A172 (cell line): ENCODE measurements at places on chromosomes 5 and 9. TPM values are rescaled to one million over a fixed set of nuclear protein-coding genes. Genes with fewer than 3 reads are reported as not detected.

DNA sequence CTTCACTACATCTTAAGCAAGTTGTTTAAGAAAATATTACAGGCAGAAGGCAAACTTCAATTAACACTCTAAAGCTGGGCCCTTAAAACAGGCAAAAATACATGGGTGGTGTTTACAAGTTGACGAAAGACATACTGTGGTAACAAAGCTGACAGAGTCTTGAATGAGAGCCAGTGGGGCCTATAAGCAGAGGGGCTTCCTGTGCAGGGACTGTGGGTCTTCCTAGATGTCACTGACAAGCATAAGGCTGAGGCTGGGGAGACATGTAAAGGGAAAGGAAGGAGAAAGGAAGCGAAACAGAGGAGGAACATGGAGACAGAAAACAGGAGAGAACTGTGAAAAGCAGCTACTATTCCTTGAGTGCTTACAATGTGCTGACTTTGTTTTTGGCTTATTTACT, 308.0 kb upstream of the RPS23 start:
- DNase-seq: no peak

GRCh38 chr9:91176426-91176825, 185.3 kb downstream of the AUH start:
- DNase-seq: no peak

Gene PTPN3
- total RNA-seq: 7.8 and 10.3 TPM in 2 replicates

DNA sequence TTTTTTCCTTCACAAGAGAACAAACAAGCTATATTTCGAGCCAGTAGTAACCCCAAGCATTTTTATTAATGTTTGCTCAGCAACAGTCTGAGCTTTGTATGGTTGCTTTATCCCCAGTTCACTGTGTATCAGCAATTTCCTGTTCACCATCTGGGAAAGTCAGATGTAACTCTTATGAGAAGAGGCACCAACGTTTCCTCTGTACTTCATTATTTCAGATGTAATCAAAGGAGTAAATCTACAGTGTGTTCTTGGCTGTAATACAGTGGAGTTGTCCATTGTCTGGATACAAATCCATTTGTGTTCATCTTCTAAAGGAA, 340.2 kb downstream of the ARRDC3 start:
- no peak for DNase-seq

Gene RNF183
- not detected in 2 replicates for total RNA-seq

DNA sequence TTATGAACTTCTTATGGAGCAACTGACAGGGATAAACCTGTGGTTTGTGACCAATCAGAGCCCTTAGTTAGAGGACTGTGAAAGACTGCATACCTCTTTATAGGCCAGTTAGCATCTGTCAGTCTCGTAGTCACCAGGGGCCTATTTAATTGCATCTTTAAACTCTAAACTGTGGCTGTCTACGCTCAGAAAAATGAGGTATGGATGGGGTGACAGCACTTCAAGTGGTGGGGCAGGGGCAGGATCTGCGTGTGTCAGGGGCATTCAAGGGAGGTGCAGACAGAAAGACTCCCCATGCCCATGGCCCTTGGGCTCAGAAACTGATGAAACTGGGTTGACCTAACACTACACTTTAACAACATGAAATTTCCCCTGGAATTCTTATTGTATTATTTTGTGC, 132.6 kb upstream of the TBCA start:
- no peak for DNase-seq

Gene RASGRF2
- total RNA-seq: not detected in 2 replicates

GRCh38 chr9:138063033-138063432, 185.5 kb downstream of the CACNA1B start:
- DNase-seq: no peak

Gene PLPP7
- 0.14 and 1.0 TPM in 2 replicates for total RNA-seq

- DNase-seq: no peak
Measured at GRCh38 chr9:69817202-69817601, 3.4 kb upstream of the CFAP95 start.

DNA sequence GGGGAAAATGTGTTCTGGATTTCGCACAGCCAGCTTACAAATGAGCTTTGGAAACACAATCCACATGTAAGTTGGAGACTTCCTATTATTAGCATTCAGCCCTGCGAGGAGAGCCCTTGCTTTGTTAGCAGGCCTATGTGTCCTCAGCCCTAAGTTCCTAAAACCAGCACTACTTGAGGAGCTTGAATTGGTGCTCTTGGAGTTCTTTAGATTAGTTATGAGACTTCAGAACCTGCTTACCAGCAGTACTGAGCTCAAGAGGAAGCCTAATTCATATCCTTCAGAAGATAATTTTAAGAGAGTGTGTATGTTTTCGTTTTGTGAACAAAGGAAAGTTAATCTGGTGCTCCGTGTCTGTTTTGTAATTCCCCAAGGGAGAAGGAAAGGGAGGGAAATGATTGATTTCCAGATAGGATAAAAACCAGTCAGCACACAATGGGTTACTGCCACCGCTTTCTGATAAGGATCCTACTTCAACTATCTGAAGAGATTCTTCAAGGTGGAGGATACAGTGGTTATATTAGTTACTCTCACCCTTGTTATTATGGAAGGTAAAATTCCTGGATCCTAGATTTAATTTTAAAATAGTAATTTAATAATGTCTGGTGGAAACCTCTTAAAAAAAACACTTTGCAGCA, 35.2 kb downstream of the PIK3R1 start:
- DNase-seq: no peak

- no peak for DNase-seq
Measured at GRCh38 chr9:112809351-112809848, 58.8 kb downstream of the SNX30 start.

DNA sequence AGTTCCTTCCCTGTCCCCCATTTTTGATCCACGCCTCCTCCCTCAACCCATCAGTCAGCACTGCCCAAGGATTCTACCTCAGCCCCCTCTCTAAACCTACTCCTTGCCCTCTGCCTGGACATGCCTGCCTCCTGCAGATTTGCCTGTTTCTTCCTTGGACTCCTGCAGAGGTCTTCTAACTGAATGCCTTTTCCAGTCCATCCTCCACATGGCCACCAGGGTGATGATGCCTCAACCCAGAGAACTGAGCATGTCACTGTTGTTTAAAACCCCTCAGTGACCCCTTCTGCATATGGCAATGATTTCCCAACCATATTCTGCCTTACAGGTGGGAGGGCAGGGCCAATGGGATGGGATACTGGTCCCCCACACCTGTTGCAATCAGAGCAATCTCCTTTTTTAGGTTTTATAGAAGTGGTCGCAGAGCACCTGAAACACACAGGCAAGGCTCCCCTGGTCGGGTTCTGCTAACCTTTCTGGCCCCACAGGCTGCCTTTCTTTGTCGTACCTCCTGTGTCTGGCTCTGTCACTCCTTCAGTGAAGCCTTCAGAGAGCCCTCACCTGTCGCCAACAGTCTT, 9.3 kb downstream of the PHYKPL start:
- DNase-seq: no peak

GRCh38 chr9:91164724-91165520, 196.8 kb downstream of the AUH start:
- DNase-seq: peak; percentile 99

GRCh38 chr9:90307167-90307833, 335.3 kb downstream of the DIRAS2 start:
- no peak for DNase-seq

Gene PCDHGA1
- total RNA-seq: 1.5 and 1.6 TPM in 2 replicates

- DNase-seq: no peak
Measured at GRCh38 chr9:18941060-18941740, 91.8 kb downstream of the SAXO1 start.

GRCh38 chr9:75106857-75107256, 18.5 kb downstream of the OSTF1 start:
- no peak for DNase-seq

Gene PRDM9
- not detected in 2 replicates for total RNA-seq

Gene NSMF
- 45.1 and 46.4 TPM in 2 replicates for total RNA-seq

- no peak for DNase-seq
Measured at GRCh38 chr5:42285230-42285629, 138.0 kb upstream of the GHR start.
